Cortex of kidney (tissue), 1 donor: ENCODE measurements at places on chromosomes 12 and 14.

- no peak for DNase-seq
Observed at GRCh38 chr12:6567112-6567670, 900 bp downstream of the NOP2 start.

DNA sequence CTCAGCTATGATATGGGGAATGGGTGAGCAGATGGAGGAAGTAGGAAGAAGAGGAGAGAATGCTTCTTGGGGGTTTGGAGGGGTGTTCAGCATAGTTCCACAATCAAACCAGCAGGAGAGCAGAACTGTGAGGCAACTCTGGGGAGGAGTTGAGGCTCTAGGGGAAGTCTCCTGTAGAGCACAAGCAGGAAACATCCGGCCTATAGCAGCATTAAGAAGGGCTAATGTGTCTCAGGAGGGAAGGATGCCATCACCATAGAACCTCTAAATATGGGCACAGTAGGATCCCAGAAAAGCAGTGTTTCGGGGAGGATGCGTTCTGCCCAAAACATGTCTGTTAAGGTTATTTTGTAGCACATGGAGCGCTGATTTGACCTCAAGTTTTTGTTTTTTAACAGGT is 8.4 kb upstream of the SALL2 start:
- DNase-seq, result no peak

DNA sequence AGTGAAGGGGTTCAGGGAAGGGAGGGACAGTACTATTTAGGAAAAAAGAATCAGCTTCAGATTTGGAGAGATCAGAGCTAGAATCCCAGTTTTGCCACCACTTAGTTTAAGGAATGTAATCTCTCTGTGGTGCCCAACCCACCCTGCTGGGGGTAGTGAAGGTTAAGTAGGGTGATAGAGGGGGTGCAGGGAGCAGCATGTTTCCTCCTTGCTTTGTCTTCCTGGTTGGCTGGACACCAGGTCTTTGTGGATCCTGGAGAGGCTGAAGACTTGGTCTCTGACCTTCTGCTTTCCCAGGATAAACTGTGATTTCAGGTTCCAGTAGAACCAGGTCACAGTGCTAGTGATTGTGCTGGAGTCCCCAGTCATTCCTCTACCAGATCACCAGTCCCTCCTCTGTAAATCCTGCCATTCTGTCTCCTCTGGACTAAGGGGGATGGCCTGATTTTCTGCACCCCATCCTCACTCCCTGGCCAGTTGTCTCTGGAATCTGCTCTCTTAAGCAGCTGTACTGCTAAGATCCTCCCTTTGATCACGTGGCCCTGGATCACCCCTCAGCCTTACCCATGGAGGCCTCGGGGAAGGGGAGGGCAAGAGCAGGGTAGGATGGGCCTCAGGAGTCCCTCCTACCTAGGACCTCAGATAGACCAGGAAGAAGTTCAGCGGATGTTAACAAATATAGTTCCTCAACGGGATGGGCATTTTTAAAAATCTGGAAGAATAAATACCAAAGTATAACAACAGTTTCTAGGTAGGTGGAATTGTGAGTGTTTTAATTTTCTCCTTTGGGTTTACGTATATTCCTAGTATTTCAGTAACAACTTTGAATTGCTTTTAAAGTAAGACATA is 3.1 kb downstream of the MAP3K12 start:
- no peak for DNase-seq

DNA sequence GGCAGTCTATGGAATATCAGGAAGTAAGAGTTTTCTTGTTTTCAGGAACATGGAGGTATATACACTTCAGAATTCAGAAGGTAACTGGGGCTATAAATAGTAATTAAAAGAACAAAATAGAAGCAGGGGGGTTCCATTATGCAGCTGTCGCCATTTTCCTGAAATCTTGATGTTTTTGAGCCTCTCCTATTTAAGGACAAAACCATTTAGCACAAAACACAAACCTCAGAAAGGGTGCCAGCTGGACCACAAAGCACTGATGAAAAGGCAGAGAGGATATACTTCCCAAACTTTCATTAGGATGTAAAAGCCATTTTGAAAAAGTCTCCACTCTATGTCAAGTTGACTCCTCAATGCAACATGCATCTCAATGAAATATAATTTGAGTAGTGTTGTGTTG is 54.2 kb upstream of the OR5AU1 start:
- DNase-seq, result no peak

- no peak for DNase-seq
Observed at GRCh38 chr14:69214393-69214792, 23.1 kb downstream of the EXD2 start.

GRCh38 chr12:57111031-57111734 is at the start of gene STAT6:
STAT6 (minus strand) TSS chr12:57111362; CDS start chr12:57108278, 3,084 bp downstream.
- no peak for DNase-seq

- no peak for DNase-seq
Observed at GRCh38 chr14:21882226-21882625, 208.6 kb upstream of the OR4E1 start.

GRCh38 chr14:23300687-23301223 is 1.9 kb downstream of the PPP1R3E start:
- DNase-seq, result no peak

GRCh38 chr14:31395119-31395518 is 25.2 kb downstream of the HEATR5A start:
- no peak for DNase-seq

GRCh38 chr12:13253966-13254760 is 57.6 kb downstream of the EMP1 start:
- DNase-seq, result no peak

DNA sequence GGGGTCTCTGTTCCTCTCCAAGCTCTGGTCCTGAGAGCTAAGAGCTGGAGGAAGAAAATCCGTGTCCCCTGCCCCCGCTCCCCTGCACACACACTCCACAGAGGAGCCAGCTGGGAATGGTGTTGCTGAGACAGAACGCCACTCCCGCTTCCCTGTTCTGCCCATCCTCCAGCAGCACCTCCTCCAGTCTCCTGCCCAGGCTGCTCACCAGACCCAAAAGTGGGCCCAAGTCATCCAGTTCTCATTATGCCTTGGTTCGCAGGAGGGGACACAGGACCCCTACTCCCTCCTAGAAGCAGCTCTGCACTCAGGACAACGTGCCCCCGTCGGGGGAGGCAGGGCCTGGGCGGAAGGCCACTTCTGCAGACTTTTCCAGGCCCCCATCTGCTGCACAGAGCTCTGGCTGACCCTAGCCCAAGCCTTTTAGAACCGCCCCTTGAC is 830 bp upstream of the TRMT61A start:
- no peak for DNase-seq

- no peak for DNase-seq
Observed at GRCh38 chr12:51020448-51021182, 5.6 kb downstream of the SLC11A2 start.

GRCh38 chr12:89468017-89468416 is 56.6 kb downstream of the GALNT4 start:
- DNase-seq, result no peak

- no peak for DNase-seq
Observed at GRCh38 chr12:72275526-72275925, 3.4 kb downstream of the TRHDE start.

- DNase-seq, result no peak
Observed at GRCh38 chr12:30095511-30095910, 311.8 kb upstream of the TMTC1 start.

DNA sequence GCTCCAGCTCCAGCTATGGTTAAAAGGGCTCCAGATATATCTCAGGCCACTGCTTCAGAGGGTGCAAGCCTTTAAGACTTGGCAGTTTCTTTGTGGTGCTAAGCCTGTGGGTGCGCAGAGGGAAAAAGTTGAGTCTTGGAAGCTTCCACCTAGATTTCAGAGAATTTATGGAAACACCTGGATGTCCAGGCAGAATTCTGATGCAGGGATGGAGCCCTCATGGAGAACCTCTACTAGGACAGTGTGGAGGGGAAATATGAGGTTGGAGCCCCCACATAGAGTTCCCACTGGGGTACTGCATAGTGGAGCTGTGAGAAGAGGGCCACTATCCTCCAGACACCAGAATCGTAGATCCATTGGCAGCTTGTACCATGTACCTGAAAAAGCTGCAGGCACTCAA is 69.9 kb downstream of the SDR9C7 start:
- DNase-seq, result no peak

DNA sequence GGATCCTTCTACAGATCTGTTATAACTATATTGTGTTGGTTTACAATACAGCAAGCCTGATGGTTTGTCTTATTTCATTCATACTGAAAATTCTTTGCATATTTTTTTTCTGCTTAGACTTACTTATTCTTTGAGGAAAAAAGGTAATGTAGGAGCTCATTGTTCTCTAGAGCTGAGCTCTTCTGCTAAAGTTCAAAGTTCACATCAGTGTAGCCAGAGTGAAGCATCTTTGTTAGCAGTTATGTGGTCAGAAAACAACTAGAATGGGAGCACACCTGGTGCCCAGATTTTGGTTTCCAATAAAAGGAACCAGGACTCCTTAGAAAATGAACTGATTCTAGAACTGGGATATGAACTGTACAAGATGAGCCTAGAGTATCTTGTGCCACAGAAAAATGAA is 10.3 kb downstream of the GPX2 start:
- no peak for DNase-seq

DNA sequence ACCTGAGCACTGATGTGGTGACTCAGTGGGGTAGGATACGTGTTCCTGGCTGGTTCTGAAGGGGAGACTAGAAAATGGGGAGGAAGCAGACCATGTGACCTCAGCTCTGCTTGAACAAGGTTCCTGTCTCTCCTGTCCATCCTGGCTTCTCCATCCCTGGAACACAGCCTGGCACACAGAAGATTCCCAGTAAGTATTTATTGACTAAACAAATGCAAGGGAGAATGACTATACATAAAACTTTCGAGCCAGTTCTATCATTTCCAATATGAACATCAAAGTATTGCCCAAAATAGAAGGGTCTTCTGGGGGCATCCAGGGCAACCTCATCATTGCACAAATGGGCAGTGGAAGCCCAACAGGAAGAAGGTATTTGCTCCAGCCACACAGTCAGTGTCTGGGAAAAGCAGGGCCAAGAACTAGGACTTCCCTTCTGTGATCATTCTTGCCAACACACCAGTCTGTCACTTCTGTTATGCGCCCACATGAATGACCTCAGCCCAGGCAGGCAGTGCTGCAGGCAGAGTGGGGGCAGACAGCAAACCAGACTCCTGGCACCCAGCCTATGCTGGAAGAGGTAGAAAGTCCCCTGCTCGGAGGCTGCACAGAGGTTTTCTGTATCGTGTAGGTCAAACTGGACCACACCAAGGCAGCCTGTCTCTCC is 5.6 kb upstream of the SERPINA9 start:
- no peak for DNase-seq

- DNase-seq, result no peak
Observed at GRCh38 chr14:74509587-74510222, 16.1 kb downstream of the ISCA2 start.

GRCh38 chr12:76275511-76276093 is 72.6 kb downstream of the BBS10 start:
- DNase-seq, result no peak

- DNase-seq, result no peak
Observed at GRCh38 chr12:97781342-97781741, 318.7 kb downstream of the RMST start.

- DNase-seq, result no peak
Observed at GRCh38 chr14:64649383-64649998, 54.7 kb upstream of the PLEKHG3 start.

GRCh38 chr14:60862283-60862682 is 118.6 kb downstream of the TRMT5 start:
- DNase-seq, result no peak

GRCh38 chr12:96327889-96328288 is 72.3 kb downstream of the CDK17 start:
- DNase-seq, result no peak

GRCh38 chr12:530308-530707 is 70.6 kb downstream of the B4GALNT3 start:
- DNase-seq, result no peak

GRCh38 chr14:104998801-104999200 is 13.2 kb downstream of the CLBA1 start:
- no peak for DNase-seq

- DNase-seq, result no peak
Observed at GRCh38 chr12:28645891-28646290, 455.6 kb downstream of the CCDC91 start.

GRCh38 chr12:71626098-71626497 is 37.5 kb downstream of the ZFC3H1 start:
- no peak for DNase-seq

DNA sequence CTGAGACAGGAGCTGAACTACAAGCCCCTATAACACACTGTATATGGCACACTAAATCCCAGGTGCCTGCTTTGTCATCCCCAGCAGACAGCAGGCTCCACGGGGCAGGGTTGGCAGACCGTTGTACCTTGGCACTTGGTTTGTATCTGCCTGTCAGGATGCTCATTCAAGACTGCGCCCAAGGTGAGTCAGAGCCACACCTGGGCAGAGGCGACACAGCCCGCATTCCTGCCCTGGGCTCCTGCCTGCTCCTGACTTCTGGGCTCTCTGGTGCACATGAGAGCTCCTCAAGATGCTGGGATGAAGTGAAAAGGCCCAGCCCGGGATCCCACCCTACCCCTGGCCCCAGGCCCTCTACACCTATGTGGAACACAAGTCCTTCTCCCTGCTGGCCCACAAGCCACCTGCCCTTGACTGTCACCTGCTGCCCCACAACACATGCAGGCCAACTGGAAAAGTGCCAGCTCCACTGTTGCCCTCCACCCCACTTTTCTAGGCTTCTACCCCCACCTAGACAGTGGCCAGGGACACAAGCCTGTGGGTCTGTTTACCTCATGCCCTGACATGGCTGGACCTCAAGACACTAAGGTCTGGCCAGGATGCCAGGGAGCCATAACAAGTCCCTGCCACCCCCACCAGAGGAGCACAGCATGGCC is 30.8 kb upstream of the PNMA1 start:
- DNase-seq, result no peak

- no peak for DNase-seq
Observed at GRCh38 chr12:115946092-115946491, 331.4 kb downstream of the MED13L start.

- DNase-seq, result no peak
Observed at GRCh38 chr12:79934281-79935020, 446 bp downstream of the PPP1R12A start.

DNA sequence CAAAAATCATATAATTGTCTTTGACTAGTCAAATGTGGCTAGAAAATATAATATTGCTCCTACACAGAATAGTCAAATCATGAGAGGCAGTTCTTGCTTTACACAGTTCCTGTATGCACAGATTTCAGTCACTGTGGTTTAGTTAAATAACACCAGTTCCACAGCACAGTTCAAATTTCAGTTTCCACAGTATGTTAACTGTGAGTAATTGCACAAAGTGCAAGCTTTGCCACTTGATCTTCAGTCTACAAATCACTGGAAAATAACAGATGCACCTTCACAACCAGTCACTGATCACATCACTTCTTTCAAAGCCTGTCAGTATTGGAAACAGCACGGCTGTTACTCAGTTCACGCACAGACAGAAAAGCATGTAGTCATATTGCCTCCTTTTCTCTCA is 38.7 kb downstream of the KCNH5 start:
- no peak for DNase-seq

GRCh38 chr14:103916636-103917262 is 11.5 kb upstream of the TDRD9 start:
- DNase-seq, result no peak

GRCh38 chr12:57547288-57548012 is 458 bp upstream of the DCTN2 start:
- DNase-seq, result no peak
